ENCODE measurements at places on chromosomes 6 and 20. TPM values are rescaled to one million over a fixed set of nuclear protein-coding genes. Genes with fewer than 3 reads are reported as not detected.

The RIPK1 gene
- polyA plus RNA-seq: 19.6 TPM

The DEFB110 gene
- not detected for polyA plus RNA-seq

The TSPO2 gene
- not detected for polyA plus RNA-seq

The REM1 gene
- not detected for polyA plus RNA-seq

The EIF6 gene
- 283 TPM for polyA plus RNA-seq

The CCN6 gene
- polyA plus RNA-seq: 0.90 TPM

The WFDC12 gene
- 1.8 TPM for polyA plus RNA-seq

The SLC22A16 gene
- polyA plus RNA-seq: not detected

The SLC32A1 gene
- not detected for polyA plus RNA-seq

The MANEA gene
- 10.8 TPM for polyA plus RNA-seq

The SKIC2 gene
- polyA plus RNA-seq: 24.5 TPM

The SALL4 gene
- 0.45 TPM for polyA plus RNA-seq

The SLC22A7 gene
- polyA plus RNA-seq: not detected

The ALDH8A1 gene
- 0.66 TPM for polyA plus RNA-seq

The GNAS gene
- 560 TPM for polyA plus RNA-seq

The C6orf15 gene
- 0.08 TPM for polyA plus RNA-seq

The AVP gene
- not detected for polyA plus RNA-seq

The TMEM151B gene
- polyA plus RNA-seq: not detected

The FAM217A gene
- polyA plus RNA-seq: not detected

The TAGAP gene
- polyA plus RNA-seq: 0.08 TPM

Data from keratinocyte (primary cell).